ENCODE measurements at places on chromosomes 6 and 20.

GRCh38 chr6:49606721-49607390, 29.8 kb downstream of the RHAG start:
- no peak for DNase-seq

DNA sequence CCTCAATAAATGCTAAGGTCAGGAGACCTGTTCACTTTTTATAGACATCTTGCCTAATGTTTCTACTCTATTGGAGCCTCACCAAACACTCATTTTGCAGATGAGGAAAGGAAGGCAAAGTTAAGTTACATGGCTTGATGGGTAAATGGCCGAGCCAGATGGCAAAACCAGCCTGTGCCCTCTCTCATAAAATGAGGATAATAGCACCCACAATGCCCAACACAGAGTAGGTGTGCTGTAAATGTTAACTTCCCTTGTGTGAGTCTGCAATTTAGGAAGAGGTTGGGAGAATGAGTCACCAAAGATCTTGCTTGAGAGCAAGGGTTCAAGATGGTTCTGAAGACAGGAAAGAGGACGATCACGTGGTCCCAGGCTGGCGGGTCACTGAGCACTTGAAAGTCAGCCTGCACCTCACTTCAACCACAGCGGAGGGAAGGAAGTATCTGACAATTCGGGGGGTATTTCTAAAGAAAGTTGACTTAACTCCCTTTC, 3.3 kb downstream of the KCNK5 start:
- no peak for DNase-seq

- DNase-seq = no peak
Observed at GRCh38 chr6:170248111-170248805, 42.6 kb downstream of the DLL1 start.

- DNase-seq = no peak
Observed at GRCh38 chr20:58416835-58417234, 27.8 kb downstream of the VAPB start.

DNA sequence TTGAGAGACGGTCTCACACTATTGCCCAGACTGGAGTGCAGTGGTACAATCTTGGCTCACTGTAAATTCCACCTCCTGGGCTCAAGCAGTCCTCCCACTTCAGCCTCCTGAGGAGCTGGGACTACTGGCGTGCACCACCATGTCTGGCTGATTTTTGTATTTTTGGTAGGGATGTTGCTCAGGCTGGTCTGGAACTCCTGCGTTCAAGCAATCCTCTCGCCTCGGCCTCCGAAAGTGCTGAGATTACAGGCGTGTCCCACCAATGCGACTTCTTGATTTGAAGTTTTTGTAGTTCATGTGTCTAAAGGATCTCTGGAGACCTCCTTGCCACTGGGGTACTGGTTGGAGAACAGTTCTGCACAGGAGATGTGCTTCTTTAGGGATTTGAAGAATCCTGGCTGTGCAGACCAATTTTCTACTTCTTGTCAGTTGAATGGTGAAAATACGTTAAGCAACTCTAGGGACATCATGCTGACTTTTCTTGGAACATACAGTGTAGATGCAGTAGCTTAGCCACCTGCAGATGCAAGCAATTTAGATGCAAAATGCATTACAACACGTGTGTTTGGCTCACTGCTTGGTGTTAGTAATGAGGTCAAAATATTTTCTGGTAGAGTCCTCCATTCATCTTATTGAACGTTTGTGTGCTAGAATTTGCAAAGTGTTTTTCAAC, 28.2 kb downstream of the SYTL3 start:
- DNase-seq = no peak

GRCh38 chr6:5786321-5786968, 220.3 kb downstream of the NRN1 start:
- no peak for DNase-seq

- no peak for DNase-seq
Observed at GRCh38 chr20:61135968-61136367, 116.1 kb upstream of the CDH4 start.

DNA sequence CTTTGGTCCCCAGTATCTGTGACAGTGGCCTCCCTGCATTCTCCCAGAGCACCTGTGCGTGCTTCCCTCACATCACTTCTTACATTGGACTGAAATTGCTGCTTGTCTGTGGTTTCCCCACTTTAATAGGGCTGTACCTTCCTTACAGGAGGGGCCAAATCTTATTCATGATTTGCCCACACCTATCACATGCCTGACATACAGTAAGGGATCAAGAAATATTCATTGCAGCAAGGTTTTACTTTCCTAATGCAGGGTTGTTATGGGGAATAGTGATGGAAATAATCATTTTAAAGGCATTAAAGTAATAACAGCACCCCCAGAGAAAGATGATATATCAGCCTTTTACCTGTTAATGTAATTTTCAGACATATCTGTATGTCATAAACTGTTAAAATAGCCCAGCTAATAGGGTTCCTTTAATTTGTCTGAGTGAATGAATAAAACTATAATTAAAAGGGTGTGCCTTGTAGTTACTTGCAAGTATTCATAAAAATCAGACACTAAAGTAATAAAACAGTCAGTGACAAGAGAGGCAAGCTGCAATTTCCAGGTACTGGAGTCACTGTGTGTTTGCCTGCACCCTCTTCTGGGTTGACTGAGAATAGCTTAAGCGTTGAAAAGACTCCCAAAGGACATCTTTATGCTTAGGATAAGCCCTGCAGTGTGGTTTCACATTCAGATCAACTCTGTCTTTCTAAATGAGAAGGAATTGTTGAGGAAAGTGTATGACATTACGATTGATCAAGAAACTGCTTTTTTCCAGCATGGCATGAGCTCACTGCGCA, 182.7 kb downstream of the PHACTR1 start:
- no peak for DNase-seq

DNA sequence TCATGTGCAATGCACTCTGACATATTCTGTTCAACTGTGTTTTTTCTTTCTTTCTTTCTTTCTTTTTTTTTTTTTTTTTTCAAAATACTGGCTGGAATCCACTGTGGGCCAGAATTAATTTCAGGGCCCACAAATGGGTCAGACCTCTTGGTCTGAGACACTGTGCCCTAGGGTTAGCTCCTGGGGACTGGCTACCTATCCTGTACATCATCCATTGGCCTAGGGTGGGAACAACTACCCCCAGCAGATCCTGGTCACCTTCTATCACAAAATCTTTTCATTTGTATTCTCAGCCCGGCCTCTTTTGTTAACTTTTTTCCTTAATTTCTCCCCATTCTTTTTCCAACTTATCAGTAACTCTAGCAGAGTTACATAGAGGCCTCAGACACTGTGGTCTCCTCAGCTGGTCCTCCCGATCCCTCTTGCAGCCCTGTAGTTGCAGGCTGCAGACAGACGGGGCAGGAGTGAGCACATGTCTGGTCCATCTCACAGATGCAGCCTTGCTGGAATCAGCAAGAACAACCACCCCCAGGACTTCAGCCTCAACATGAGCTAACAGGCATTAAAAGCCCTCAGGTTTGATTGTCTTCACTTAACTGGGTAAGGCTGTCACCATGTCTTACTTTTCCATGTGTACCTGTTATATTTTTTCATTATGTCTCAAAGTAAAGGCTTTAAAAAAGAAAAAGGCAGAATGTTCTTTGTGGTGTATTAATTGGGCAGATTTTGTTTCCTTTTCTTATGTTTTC, 41.3 kb downstream of the TXLNB start:
- no peak for DNase-seq

GRCh38 chr6:169449221-169449620, 195.6 kb upstream of the THBS2 start:
- DNase-seq = no peak

GRCh38 chr6:145725570-145725969, 9.8 kb downstream of the EPM2A start:
- no peak for DNase-seq

GRCh38 chr6:32922083-32922482, 18.7 kb downstream of the HLA-DMB start:
- DNase-seq = no peak

GRCh38 chr20:3797592-3798372, 1.7 kb downstream of the CDC25B start:
- DNase-seq = peak; percentile 93

GRCh38 chr6:97312241-97312640, 29.2 kb upstream of the MMS22L start:
- no peak for DNase-seq

DNA sequence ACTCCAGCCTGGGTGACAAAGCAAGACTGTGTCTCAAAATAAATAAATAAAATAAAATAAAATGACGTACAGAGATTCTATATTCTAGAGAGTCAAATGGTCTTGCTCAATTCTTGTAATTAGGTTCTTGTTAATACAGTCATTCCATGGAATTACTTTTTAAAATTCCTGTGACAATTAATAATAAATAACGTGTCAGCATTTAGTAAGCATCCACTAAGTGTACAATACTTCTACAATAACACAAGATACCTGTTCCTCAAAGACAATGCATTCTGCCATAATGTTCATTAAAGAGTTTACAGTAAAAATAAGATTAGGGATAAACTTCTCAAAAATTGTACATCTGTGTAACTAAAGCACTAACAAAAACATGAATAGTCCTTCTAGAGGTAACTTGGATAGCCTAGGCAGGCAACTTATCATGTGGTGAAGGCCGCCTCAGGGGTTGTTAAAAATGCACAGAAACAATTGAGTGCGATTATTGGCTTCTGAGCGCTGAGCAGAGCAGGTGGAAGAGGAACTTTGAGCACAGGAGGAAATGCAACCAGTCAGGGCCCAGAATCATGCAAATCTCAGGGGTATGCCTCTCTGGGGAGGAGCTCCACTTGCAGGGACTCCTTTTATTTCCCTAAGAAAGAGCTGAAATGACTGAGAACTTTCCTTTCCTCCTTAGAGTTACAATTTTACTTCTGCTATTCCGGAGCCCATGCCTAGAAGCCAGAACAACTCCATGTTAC, 37.1 kb downstream of the QRSL1 start:
- no peak for DNase-seq

- DNase-seq = no peak
Observed at GRCh38 chr6:6612308-6612707, 23.8 kb downstream of the LY86 start.

GRCh38 chr6:18340781-18341551, 46.2 kb upstream of the RNF144B start:
- DNase-seq = no peak

DNA sequence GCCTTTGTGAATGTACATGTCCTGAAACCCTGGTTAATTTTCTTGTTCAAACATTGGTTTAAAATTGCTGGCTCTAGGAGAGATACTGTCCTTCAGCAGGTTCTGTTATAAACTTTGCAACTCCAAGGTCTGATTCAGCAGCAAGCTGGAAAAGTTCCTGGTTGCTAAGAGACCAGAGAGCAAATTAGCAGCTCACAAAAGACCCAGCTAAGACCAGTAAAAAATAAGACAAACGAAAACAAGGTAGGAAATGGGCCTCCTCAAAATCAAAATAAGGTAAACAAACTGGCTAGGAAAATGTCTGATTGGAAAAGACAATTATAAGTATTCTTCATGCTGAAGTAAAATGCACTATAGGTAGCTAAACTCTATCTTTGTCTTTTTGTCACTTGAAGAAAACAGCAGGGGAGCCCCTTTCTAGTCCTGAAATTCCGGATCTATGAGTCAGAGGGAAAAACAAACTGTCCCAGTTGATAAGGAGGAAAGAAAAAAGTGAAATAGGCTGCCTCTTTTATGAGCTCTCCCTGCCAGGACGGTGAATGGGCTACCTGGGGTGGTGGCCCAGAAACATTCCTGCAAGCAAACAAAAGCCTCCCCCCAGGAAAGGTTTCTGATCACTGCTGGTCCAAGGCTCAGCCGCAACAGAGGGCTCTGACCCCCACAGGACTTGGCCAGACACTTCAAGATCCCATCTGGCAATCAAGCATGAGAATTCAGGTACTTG, 41.6 kb downstream of the UNC5CL start:
- DNase-seq = peak; percentile 69

DNA sequence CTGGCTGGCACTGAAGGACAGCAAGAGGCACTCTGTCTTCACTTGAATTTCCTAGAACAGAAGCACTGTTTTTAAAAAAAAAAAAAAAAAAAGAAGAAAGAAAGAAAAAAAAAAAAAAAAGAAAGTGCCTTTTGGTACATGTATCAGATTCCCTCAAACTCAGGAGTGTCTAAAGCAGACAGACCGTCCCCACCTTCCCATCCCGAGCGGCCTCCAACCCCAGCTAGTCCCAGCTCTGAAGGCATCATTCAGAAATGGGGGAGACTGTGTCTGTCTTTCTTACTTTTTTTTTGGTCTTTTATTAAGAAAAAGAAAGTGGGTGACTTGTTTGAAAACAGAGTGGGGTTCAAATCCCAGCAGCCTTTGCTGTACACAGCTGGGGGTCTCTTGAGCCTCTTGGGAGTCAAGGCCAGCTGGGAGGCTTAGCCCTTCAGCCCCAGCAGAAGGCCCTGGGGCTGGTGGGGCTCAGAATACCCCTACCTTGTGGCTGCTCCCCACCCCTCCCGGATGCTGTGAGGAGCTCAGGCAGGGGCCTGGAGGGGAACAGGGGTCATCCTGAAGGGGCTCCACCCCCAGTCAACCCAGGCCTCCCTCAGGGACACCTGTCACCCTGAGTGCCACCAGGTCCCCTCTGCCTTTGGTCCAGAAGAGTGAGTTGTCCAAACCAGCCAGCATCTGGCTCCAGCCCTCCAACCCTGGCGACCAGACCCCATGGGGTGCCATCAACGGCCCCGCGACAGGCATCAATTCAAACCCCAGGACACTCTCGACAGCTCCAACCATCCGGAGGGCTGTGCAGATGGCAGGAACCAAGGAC, 128.3 kb downstream of the TAF4 start:
- DNase-seq = no peak

DNA sequence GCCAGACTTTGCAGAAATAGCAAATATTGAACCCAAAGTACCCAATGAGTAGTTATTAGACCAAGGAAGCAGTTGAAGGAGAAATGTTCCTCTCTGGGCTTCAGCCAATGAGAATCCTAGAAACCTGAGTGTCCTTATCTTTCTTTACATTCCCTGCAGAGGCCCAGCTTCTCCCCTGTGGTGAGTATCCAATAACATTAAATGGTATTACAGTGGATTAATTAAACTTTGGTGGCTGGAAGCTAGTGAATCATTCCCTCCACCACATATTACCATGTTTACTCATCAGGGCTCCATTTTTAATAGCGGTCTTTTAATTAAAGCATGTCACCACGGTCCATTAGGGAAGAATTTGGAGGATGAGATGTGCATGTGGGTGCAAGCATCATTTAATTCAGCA, 74.0 kb downstream of the UNC5CL start:
- no peak for DNase-seq

GRCh38 chr20:31907046-31907445, 36.6 kb downstream of the TTLL9 start:
- DNase-seq = no peak

Measured in vagina (tissue), 2 donors.